H4 (cell line): ENCODE measurements at places on chromosomes 2 and 18. TPM values are rescaled to one million over a fixed set of nuclear protein-coding genes. Genes with fewer than 3 reads are reported as not detected.

The GEN1 gene
- total RNA-seq: 4.5 and 8.7 TPM in 2 replicates

The ORMDL1 gene
- 84.6 and 91.4 TPM in 2 replicates for total RNA-seq

The CCDC85A gene
- total RNA-seq: 0.14 TPM in 1 of 2 replicates, not detected in the other

DNA sequence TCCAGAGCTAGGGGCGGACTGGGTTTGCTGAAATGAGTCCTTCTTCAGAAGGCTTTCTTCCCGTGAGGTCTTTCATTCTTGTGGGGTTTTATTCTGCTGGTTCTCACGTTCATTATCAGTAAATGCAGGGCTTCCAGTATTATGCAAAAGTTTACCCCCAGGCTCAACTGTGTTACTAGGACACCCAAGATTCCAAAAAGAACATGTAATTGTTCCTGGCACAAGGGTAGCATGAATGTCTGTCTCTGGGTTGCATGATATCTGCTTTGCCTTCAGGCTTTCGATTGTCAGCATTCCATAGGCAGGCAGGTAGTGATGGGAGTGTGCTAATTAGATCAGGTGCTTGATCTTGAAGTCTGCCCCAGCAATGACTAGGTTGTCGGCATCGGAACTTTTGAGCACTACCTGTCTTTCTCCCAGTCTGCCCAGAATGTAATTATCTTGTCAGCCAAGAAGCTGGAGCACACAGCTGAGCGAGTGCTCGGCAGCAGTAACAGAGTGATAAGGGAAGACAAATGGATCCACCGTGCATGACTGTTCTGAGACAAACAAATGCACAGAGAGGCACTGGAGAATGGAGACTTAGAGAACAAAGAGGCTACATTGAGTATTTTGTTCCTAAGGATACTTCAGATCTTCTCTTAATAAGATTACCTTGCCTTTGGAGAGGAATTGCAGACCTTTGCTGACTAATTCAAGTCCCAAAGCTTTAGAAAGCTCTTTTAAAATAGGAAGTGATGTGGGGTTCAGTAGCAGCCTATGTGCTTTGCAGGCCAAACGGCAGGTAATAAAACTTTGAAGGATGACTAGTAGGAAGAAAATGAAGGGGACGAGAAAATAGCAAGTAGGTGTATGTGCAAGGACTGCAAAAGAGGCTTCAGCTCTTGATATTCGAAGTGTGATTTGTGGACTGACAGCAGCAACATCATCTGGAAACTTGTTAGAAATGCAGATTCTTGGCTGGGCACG is 41.9 kb downstream of the ITGB6 start:
- DNase-seq: no peak

DNA sequence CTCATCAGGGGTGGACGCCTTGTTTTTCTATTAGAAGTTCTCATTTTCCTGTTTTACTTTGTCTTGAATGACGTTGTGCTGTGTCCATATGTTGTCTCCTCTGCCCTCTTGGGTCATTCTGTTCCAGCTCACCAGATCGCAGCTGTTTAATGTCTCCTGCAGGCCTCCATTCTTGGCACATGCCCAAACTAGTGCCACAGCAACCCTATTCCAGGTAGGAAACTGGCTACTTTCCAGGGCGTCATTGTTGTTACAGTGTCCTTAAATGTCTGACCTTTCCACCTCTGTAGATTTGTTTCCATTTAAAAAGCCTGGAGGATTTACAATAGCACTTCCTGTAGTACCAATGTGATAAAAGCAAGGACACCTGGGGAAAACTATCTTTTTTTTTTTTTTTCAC is 500.7 kb downstream of the METTL4 start:
- DNase-seq: no peak

DNA sequence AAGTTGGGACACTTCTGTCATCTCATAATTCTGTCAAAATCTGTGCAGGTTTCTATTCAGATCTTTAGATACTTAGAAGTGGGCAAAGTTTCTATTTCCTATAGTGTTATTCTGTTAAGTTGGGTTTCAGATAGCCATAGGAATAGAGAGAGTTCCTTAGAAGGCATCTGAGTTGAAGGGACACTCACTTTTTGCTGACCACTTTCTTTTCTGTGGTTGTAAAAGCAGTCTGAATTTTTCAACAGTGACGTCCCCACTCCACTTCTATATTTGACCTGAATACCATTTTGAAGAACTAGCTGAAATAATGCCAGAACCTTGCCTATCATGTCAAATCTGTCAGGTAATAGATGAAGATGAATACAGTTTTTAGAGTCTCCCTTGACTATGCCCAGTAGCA is 267.3 kb downstream of the SPAG16 start:
- DNase-seq: no peak

GRCh38 chr2:143730953-143731260 is 601.7 kb downstream of the ARHGAP15 start:
- DNase-seq: no peak

The DSG1 gene
- total RNA-seq: 0.02 TPM in 1 of 2 replicates, not detected in the other

- DNase-seq: no peak
Measured at GRCh38 chr2:158414538-158414937, 42.0 kb downstream of the CCDC148 start.

- no peak for DNase-seq
Measured at GRCh38 chr2:56234241-56234640, 50.5 kb downstream of the CCDC85A start.

DNA sequence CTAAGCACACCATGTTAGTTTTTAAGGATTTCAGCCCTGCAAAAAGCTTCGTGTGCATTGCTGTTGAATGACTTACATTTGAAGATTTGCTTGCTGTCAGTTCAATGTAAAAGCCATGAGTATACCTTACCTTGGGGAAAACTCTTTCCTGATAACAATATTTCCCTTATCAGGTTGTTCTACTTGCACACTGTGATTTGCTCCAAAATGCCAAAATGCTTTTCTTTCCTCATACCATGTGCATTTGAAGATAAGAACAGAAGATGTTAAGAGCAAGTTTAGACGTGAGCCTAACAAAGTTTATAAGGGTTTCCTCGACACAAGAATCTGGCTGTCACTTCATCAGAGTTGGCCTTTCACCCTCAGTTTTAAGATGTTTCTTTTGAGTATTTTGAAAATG is 57.6 kb downstream of the SCN1A start:
- no peak for DNase-seq

The ACVR1C gene
- 0.06 and 0.50 TPM in 2 replicates for total RNA-seq

The DYNAP gene
- total RNA-seq: not detected in 2 replicates

DNA sequence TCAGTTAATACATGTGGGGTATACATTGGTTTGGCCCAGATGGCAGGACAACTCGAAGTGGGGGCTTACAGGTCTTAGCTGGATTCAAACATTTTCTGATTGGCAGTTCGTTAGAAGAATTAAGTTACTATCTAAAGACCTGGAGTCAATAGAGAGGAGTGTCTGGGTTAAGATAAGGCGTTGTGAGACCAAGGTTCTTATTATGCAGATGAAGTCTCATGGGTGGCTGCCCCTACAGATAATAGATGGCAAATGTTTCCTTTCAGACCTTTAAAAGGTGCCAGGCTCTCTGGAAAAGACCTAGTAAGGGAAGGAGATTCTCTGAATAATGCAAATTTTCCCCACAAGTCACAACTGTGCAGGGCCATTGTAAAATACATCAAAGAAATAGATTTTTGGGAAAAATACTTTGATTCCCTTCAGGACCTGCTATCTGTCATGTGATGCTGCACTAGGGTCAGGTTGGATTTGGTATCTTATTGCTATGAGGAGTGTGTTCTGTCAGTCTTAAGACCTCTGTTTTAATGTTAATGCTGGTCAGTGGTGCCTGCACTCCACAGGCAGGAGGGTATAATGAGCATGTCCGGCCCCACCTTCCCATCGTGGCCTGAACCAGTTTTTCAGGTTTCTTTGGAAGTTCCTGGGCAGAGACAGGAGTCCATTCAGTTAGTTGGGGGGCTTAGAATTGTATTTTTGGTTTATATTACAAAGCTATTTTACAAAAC is 14.3 kb upstream of the MC5R start:
- DNase-seq: no peak

- DNase-seq: no peak
Measured at GRCh38 chr18:32441533-32441932, 29.1 kb downstream of the GAREM1 start.

The TRABD2A gene
- 7.2 and 12.0 TPM in 2 replicates for total RNA-seq

- DNase-seq: no peak
Measured at GRCh38 chr2:206979922-206980321, 40.6 kb downstream of the CPO start.

The QPCT gene
- total RNA-seq: 0.90 TPM in 1 of 2 replicates, not detected in the other

- peak; percentile 31 for DNase-seq
Measured at GRCh38 chr2:172701250-172701649, 34.4 kb upstream of the RAPGEF4 start.

DNA sequence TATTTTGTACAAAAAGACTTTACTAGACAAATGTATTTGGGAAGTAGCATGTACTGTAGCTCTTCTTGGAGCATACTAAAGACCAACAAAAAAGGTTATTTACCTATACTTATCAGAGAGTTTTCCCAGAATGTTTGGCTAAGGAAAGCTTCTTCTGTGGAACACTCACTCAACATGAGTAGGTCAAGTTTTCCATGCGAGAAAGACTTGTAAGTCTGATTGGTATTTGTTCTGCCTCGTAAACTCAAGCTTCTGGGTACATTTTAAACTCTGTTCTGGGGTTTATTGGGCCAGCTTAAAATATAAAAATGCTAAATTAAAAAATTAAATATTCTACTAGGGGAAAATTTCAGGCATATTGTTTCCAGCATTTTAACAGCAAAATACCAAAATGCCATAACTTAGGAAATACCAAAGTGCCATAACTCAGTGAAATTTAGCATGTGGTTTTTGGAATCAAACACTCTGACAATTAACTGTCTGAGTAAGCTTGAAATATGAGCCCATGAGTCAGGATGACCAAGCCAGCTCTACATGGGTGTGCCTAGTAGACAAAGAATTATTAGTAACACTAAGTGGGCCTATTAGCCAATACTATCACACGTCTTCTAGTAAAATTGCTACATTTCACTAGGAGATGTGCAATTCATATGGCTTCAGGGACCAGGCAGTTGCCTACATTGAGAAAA is 47.3 kb upstream of the SERPINE2 start:
- DNase-seq: peak; percentile 50

GRCh38 chr2:64454386-64455332 is 697 bp downstream of the LGALSL start:
- no peak for DNase-seq

DNA sequence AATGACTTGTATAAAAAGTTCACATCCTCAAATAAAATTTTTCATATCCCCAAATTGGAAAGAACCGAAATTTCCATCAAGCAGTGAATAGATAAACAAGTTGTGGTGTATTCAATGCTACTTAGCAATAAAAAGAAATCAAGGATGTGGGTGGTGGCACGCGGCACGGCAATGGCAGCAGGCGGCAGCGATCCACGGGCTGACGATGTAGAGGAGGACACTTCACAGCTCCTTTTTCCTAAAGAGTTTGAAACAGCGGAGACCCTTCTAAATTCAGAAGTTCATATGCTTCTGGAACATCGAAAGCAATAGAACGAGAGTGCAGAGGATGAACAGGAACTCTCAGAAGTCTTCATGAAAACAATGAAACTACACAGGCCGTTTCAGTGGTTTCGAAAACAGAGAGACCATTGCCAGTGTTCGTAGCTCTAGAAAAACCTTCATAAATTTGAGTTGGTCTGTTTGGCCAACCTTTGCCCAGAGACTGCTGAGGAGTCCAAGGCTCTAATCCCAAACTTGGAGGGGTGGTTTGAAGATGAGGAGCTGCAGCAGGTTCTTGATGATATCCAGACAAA is 9.8 kb upstream of the IL36A start:
- no peak for DNase-seq

GRCh38 chr2:60324536-60324935 is 228.9 kb downstream of the BCL11A start:
- no peak for DNase-seq

The FTCDNL1 gene
- 2.3 and 5.9 TPM in 2 replicates for total RNA-seq

The SPR gene
- 47.6 and 52.5 TPM in 2 replicates for total RNA-seq

DNA sequence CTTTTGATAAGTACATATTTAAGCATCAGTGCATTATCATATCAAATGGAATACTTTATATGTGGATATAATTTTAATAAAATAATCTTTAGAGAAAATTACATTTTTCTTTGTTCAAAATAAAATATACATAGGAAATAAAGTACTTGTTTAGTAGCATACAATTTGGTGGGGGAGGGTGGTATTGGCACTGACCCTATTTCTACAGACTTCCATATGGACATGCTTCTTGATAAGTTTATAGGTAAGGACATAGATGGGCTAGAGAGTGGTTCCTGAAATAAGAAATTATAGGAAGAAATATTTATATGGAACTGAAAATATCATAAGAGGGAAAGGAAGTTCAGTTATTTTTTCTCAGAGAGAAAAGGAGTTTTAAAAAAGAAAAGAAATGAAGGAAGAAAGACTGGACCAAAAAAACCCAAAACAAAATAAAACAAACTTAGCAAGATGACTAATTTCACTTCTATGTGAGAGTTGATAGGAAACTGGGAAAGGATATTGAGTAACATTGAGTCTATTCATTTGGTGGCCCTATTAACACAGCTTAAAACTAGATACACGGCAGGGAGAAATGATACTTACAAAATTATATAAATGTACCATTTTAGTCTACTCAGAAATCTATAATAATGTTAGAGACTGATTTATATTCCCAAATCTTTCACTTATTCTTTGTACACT is 505.9 kb downstream of the ERBB4 start:
- peak; percentile 53 for DNase-seq

GRCh38 chr2:121640380-121641316 is 8.6 kb downstream of the CLASP1 start:
- DNase-seq: no peak

The VWC2L gene
- total RNA-seq: not detected in 2 replicates

The ATG16L1 gene
- total RNA-seq: 26.6 and 30.6 TPM in 2 replicates

The EN1 gene
- total RNA-seq: 0.06 and 0.35 TPM in 2 replicates

DNA sequence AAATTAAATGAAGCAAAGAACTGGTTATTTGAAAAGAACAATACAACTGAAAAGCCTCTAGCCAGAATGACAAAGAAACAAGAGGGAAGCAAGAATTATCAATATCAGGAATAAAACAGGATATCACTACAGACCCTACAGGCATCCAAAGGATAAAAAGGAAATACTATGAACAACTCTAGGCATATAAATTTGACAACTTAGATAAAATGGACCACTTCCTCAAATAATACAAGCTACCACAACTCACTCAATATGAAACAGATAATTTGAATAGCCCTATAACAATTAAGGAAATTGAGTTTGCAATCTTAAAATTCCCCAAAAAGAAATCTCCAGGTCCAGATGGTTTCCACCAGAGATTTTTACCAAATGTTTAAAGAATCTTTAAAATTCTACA is 19.8 kb downstream of the RPRD1A start:
- no peak for DNase-seq
